ENCODE measurements at places on chromosomes 4 and X. TPM values are rescaled to one million over a fixed set of nuclear protein-coding genes. Genes with fewer than 3 reads are reported as not detected.

DNA sequence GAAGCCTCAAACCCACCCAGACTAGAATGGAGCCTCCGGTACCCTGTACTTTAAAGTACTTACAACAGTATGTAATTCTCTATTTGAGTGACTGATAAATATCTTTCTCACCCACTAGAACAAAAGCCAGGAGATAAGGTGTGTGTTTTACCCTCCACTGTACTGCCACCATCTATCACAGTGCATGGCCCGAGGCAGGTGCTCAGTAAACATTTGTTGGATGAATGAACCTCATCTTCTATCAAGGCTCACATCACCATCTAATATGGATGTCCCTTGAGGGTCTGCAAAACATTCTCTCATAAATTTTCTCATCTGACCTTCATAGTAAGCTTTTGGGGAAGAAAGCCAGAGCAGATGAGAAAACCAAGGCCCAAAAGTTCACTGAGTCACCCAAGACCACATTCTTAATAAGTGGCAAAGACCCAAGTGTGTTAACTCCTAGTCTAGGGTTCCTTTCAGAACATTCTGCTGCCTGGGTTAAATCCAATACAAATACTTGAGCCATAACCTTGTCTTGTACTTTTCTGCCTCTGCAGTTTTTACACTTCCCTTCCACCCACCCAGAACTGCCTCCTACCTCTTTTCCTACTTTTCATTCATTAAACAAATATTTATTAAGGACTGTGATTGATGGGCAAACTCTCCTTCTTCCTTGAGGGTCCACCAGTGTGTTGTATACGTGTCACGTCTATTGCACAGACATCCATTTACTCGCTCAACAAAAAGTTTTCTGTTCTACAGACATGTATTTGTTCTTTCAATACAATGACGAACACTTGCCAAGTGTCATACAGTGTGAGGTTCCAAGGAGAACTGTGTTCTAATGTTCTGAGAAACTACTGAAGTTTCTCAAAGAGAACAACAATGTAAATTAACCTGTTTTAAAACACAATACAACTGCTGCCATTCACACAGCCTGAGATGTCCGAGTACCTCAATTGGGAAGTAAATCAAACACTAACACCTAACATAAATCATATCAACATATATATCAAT lies 35.7 kb downstream of the APBB2 start:
- no peak for DNase-seq

GRCh38 chr4:141409556-141409955 lies 188.9 kb downstream of the ZNF330 start:
- DNase-seq, result no peak

- no peak for DNase-seq
These were observed 61.8 kb downstream of the CPE start for GRCh38 chr4:165440415-165441158.

GRCh38 chr4:100106982-100107381 lies 83.3 kb downstream of the DDIT4L start:
- peak; percentile 24 for DNase-seq

GRCh38 chrX:46837558-46838485 lies 979 bp downstream of the RP2 start:
- no peak for DNase-seq

DNA sequence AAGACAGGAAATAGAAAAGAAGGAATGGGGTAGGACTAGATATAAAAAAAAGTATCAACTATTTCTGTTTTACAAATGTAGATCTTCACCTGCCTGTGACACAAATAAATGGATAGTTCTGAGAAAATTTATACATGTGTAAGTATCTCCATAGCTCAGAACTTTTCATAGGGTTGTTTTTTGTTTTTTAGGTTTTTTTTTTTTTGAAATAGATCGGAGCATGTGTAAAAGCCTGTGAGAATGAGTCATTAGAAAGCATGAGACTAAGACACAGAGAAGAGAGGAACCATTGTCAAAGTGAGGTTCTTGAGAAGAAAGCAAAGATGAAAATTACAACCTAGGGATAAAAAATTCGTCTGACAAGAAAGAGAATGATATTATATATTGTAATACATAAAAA lies 481.6 kb downstream of the PABPC4L start:
- no peak for DNase-seq

DNA sequence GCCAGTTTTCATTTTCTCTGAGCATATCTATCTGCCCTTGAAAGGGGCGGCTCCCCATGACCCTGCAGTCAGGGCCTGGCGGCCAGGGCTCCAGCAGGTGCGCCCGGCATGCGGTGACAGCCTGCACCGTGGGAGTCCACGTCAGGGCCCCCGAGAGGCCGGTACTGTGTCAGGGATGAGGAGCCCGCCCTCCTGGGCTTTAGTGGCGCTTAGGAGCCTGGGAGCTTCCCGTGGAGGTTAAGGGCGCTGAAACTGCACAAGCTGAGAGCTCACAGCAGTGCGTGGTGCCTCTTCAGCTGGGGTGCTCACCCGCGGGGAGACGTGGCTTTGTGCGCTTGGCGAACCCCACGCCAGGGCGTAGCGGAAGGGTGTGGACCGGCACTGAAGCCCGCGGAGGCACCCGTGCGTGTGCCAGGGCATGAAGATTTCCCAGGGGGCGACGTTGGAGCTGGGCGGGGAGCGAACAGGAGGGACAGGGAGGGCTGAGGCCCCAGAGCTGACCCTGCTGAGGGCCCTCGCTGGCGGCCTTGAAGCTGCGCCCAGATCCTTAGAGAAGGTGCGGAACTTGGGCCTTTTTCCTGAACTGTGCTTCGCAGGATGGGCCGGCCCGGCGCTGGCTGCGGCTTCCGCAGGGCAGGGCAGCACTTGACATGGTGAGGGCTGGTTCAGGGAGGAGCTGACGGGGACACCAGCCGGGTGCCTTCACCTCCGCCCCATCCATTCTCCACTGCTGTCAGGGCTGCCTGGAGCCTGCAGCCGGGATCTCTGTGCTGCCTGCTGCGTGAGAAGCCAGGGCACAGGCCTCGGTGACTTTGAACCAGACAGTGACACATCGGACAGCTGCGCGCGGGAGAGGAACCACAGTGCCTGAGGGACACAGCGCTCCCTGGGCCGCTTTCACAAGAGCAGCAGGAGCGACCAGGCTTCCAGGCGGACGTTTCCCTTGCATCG lies 32.9 kb downstream of the HTT-AS start:
- peak; percentile 55 for DNase-seq

GRCh38 chr4:58739275-58739674 lies 1629.1 kb upstream of the IGFBP7 start:
- DNase-seq, result no peak

DNA sequence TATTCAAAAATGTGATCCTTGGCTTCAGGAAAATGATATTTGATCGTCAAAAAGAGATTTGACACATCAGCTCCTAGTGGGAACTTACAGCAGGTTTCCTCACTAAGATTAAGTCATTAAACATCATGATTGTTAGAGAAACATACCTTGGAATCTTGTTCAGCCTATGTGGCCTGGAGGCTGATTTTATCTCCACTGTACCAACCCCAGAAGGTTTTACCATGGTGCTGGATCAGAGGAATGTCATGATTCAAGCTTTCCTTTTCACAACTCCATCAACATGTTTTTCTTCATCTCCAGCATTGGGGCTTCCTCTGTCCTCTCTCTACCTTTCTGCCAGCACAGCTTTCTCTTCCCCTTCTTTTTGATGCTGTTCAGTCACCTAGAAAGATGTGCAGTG lies 68.4 kb upstream of the MID1IP1 start:
- DNase-seq, result no peak

GRCh38 chrX:104469771-104470170 lies 96.2 kb upstream of the IL1RAPL2 start:
- DNase-seq, result no peak

LINC00632 gene
- total RNA-seq, result 0.58 TPM

WNK3 gene
- total RNA-seq, result 1.3 TPM

HTT gene
- 97.9 TPM for total RNA-seq

ASB12 gene
- not detected for total RNA-seq

NOX1 gene
- not detected for total RNA-seq

UCHL1 gene
- 2.5 TPM for total RNA-seq

NDST4 gene
- not detected for total RNA-seq

SYN1 gene
- total RNA-seq, result 0.67 TPM
